Omental fat pad (tissue), 4 donors: ENCODE measurements at places on chromosomes 3 and 15. TPM values are rescaled to one million over a fixed set of nuclear protein-coding genes. Genes with fewer than 3 reads are reported as not detected.

MAGI1 gene
- total RNA-seq, result 38.3 TPM

ABHD5 gene
- total RNA-seq, result 39.4 TPM

LRRIQ4 gene
- total RNA-seq, result not detected

RGMA gene
- total RNA-seq, result 8.5 TPM

RPUSD2 gene
- 5.5 TPM for total RNA-seq

HRG gene
- total RNA-seq, result not detected

RASGRF1 gene
- total RNA-seq, result 0.13 TPM

TNFAIP8L3 gene
- 21.7 TPM for total RNA-seq

ZNF106 gene
- total RNA-seq, result 105 TPM

PLOD2 gene
- 35.3 TPM for total RNA-seq

PLA2G4E gene
- total RNA-seq, result not detected

PPIP5K1 gene
- 19.9 TPM for total RNA-seq

GOLGA6B gene
- not detected for total RNA-seq

GATM gene
- total RNA-seq, result 15.1 TPM

GALNT15 gene
- 558 TPM for total RNA-seq

IGSF11 gene
- not detected for total RNA-seq

NDN gene
- total RNA-seq, result 115 TPM

PIERCE2 gene
- total RNA-seq, result 3.2 TPM
